ENCODE measurements at places on chromosomes 4 and X.

DNA sequence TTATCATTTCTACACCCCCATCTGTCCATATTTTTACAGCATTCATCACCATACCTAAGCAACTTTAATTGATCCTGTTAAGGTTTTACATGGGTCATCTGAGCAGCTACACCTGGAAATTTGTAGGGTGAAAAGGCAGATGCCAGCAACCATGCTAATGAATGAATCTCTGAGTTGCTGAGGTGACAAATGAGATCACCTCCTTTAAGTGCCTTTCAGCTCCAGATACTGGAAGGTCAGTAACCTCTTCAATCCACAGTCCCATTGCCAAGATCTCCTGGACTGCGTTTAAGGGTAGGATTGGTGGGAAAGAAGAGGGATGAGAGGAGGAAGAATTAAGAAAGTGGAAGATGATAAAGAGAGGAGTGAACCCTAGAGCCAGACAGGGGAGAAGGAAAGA, 8.5 kb upstream of the BMP3 start:
- H3K27me3 ChIP-seq = no peaks in the 10 kb centered on the region
- H3K4me3 ChIP-seq = no peak overlapping the region
- H3K36me3 ChIP-seq = no peaks in the 10 kb centered on the region
- no peak for DNase-seq

GRCh38 chr4:105088110-105088879, 58.4 kb upstream of the TET2 start:
- H3K4me1 ChIP-seq = no peaks in the 10 kb centered on the region
- no peaks in the 10 kb centered on the region for H3K36me3 ChIP-seq
- H3K27me3 ChIP-seq = no peaks in the 10 kb centered on the region
- no peak overlapping the region for H3K27ac ChIP-seq

DNA sequence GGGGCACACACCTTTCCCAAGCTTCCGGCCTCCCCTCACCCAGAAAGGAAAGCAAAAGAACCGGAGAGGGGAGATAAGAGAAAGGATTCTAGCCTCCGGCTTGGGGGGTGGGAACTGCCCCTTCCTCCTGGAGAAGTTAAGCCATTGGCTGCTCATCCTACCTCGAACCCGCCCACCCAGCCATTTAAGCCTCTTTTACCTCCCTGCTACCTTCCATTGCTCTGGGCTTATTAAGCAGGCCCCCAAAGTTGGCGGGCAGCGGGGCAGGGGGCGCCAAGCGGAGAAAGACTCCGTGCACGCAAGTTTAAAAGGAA, 2.3 kb downstream of the MAML3 start:
- peak overlapping the region; percentile 86 for H3K4me3 ChIP-seq
- H3K4me1 ChIP-seq = peaks cover 3% of the 10 kb centered on the region
- no peaks in the 10 kb centered on the region for H3K27me3 ChIP-seq
- DNase-seq = no peak
- H3K27ac ChIP-seq = peak overlapping the region; percentile 85
- no peaks in the 10 kb centered on the region for H3K36me3 ChIP-seq

DNA sequence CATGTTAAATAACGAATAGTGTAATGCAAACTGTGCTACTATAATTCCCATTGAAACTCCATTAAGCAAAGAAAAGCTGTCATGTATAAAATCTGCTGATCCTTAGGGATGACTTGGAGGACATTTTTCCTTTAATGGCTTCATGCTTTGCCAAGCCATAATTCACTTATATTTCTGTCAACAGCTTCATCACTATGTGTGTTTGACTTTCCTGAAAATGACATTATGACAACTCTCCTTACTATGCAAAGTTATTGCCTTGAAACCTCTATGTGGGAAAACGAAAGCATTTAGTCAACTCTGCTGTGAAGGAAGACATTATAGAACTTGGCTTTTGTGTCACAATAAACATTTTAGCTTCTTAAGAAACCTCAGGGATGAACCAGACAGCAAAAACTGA, 210.5 kb downstream of the GRXCR1 start:
- H3K4me1 ChIP-seq = peaks cover 3% of the 10 kb centered on the region
- H3K36me3 ChIP-seq = no peaks in the 10 kb centered on the region

DNA sequence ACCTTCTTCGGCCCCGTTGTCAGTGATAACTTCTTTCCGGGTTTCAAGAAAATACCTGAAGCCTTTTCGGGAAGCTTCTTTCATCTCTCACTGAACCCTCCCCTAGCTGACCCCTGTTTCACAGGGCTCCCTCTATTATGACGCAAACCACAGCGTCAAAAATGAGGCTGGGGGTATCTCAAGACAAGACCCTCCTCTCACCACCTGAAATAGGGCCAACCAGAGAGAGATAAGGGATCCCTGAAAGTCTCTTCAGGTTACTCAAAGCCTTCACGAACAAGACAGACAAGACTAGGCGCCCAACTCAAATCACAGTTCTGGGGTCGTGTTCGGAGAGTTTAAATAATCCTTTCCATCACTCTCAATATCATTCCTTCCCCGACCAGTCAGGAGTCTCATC, 1.2 kb downstream of the PHF8 start:
- no peaks in the 10 kb centered on the region for H3K27me3 ChIP-seq
- no peak overlapping the region for H3K27ac ChIP-seq

DNA sequence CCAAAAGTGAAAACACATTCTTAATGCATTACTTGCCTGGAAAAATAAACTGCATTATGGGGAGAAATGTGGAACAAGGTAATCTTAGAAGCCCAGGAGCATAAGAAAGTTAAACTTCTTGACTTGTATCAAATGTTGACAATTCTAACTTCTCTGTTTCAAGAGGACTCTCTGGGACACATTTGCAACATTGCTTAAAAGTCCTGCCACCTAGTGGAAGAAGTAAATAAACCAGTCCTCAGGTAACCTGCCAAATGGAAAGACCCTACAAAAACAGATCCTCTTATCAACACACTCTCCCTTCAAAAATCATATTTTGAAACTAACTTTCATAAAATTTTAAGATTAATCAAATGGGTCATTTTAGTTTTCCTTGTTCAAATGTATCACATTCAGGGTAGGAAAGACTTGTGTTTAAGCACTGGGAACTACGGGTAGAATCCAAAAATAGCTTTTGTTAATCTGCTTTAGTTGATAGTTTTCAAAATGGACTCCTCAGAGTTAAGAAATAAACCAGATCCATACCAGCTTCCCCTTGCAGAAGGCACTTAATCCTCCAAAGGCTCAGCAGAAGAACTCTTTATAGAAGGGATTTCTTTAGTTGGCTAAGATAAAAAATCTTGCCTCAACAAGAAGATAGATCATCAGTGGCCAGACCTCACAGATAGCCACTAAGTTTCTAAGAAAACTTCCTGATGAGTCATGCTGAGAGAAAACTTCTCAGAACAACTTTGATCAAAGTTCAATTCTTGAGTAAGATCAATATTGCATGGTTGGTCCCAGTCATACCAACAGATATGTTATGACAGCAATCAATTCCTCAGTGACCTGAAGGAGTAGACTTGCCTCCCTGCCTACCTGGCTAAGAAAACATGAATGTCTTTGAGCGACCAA, 141.7 kb downstream of the HHIP start:
- H3K27ac ChIP-seq = no peak overlapping the region
- H3K4me1 ChIP-seq = no peaks in the 10 kb centered on the region
- no peak for DNase-seq
- H3K4me3 ChIP-seq = no peak overlapping the region
- no peaks in the 10 kb centered on the region for H3K36me3 ChIP-seq

GRCh38 chr4:16439768-16440167, 213.5 kb upstream of the TAPT1 start:
- no peak for DNase-seq
- H3K4me3 ChIP-seq = no peak overlapping the region
- no peaks in the 10 kb centered on the region for H3K27me3 ChIP-seq
- H3K36me3 ChIP-seq = no peaks in the 10 kb centered on the region
- no peaks in the 10 kb centered on the region for H3K4me1 ChIP-seq

Measured in H1 (cell line).